Fibroblast of skin of scalp (primary cell): ENCODE measurements at places on chromosomes 1 and 21.
A peak's percentile ranks its signal among the peaks of the same experiment; 100 is the strongest.

- peak; percentile 62 for DNase-seq
Measured at GRCh38 chr1:12467570-12468286, 150.3 kb downstream of the DHRS3 start.

GRCh38 chr1:91827459-91828321, 58.3 kb downstream of the TGFBR3 start:
- no peak for DNase-seq

DNA sequence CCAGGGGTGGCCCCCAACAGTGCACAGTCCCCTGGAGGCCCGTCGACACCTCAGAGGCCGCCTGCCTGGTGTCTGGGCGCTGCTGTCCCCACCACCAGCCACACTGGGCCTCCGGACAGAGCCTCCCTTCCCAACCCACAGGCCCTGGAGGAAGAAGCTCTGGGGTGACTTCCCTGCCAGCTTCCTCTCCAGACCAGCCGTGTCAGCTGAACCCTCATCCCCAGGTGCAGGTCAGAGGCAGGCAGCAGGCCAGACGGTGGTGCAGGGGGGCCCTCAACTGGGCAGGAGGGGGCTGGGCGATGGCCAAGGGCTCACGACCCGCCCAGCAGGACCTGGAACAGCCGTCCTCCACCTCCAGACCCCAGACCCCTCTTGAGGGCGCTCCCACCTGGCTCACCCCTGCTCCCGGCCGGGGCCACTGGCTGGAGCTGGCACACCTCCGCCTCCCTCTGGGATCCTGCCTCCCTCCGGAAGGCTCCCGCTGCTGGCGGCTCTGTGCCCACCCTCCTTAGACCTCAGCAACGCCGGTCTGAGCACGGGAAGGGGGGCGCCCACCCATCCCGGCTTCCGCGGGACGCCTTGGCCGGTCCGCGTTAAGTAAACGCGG, 520 bp downstream of the TNFRSF18 start:
- no peak for DNase-seq

- DNase-seq, result no peak
Measured at GRCh38 chr1:154855186-154855851, 14.8 kb downstream of the KCNN3 start.

DNA sequence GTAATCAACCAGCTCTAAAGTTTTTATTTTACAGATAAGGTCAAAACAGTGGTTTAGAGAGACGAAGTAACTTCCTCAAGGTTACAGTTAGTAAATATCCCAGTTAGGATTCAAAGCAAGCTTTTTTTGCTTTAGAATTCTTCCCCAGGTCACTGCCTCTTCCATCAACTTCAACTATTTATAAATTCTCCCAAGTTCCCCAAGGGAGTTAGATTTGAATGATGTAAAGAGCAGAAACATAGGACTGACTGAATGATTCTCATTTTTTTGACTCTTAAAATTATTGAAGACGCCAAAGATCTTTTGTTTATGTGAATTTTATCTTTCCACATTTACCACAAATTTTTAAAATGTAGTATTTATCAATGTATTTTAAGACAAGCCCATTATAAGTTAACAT, 4.1 kb downstream of the POGZ start:
- peak; percentile 82 for DNase-seq

DNA sequence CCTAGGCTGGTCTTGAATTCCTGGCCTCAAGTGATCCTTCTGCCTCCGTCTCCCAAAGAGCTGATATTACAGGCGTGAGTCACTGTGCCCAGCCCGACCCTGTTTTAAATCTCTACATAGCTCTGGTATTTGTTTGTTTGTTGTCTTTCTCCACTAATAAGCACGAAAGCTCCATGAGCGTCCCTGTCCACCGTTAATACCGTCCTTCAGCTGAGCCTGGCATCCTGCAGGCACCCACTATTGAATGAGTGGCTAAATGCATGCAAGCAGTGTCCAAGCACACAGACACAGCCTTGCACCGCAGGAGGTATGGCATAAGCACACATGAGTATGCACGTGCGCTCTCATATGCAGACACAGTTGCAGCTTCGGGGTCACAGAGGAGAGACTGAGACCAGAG, 4.5 kb upstream of the COL16A1 start:
- peak; percentile 66 for DNase-seq

- DNase-seq, result no peak
Measured at GRCh38 chr1:162374406-162374805, 2.2 kb downstream of the SPATA46 start.
